Peyer's patch (tissue), 4 donors: ENCODE measurements at places on chromosomes 2 and 18.

DNA sequence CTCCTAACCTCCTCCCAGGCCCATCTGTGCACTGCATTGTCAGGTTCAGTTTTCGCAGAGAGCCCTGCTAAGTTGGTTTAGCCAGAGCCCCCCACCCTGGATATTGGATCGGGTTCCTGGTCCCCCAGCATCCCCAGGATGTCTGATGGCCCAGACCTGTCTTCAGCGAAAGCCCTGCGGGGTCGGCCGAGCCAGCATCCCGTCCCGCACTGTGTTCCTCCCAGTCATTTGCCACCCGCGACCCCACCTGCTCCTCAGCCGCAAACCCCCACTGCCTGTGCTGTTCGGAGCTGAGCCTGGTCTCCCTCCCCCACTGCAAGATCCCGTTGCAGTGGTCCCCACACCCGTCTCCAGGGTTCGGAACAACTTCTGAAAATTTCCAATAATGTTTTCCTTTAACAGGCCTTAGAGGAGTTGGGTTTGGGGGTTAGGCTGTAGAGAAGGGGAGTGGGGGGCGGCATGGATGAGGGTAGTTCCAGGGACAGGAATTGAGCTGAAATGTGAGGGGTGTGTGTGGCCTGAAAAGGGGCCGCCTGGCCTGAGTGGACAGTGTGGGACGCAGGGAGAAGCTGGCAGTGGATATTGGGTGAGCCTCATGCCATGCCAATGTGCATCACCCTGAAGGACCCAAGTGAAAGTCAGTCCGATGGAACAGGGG lies 1.6 kb upstream of the COPS9 start:
- H3K4me1 ChIP-seq = peaks cover 8% of the 10 kb centered on the region
- peaks cover 9% of the 10 kb centered on the region for H3K36me3 ChIP-seq
- H3K27me3 ChIP-seq = no peaks in the 10 kb centered on the region
- no peak overlapping the region for H3K4me3 ChIP-seq

DNA sequence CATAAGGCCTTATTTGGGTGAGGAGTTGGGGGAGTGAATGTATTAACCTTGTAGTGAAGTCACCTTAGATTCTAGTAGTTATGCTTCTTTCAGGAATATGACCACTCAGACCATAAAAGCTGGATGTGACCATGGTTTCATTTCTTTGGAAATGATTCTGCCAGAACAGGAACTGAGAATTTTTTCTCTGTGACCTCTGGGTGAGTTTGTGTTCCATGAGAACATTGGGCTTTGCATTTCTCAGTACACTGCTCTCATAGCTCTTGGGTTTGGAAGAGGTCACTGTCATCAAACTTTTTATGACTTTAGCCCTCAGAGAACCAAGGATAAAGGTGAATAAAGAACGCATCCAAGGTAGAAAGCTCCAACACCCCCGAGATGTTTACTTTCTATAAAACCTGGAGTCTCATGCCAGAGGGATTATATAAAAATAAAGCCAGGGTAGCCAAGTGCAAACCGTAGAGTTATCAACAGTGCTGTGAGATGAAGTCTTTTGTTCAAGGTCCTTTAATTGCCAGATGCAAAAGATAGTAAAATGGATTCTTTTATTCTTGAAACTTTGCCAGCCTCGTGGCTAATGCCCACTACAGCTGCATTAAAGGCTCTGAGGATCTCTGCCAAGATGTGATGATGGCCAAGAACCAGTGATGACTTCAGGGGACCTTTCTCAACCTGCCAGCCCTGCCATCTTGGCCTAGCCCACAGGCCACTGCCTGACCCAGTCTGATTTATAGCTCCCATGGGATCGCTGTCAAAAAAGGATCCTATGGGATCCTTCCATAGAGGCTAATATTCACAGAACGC lies 27.8 kb upstream of the MAT2A start:
- peaks cover 14% of the 10 kb centered on the region for H3K4me1 ChIP-seq
- no peak overlapping the region for H3K27ac ChIP-seq
- H3K36me3 ChIP-seq = no peaks in the 10 kb centered on the region
- H3K27me3 ChIP-seq = no peaks in the 10 kb centered on the region

DNA sequence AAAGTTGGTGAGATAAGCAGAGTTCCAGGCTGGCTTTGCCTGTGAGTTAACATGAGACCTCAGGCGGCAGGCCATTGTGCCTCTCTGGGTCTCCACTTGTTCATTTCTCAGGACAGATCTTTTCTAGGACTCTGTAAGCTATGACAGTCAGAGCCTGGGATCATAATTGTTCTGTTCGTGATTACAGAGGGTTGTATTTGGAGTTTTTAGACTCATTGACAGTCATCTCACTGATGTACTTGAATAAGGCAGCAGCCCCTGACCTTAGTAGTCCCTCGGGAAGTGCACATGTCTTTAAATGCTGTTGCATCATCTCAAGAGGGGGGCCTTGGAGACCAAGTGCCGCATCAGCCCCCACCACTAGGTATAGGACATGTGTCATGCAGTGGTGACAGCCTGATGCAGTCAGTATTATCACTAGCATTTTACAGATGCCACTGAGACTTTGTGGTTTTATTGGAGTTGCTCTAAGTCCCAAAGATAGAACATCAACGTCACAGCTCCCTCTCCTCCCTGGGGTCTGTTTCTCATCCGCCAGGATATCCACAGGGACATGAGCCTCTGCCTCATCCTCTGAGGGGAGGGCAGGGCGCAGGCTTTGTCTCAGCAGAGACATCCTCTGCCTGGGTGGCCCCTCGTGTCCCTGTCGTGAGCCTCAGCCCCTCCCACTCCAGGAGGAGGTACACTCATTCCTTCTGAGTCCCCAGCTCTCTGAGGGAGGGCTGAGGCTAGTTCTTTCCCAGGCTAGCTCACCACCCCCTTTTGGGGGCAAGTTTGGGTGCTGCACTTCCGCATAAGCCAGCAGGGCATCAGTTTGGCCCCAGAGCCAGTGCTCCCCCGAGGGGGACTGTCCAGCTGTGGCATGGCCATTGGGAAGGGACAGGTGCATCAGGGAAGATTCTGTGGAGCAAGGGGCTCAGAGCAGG lies 14.1 kb downstream of the GLI2 start:
- H3K27me3 ChIP-seq = no peaks in the 10 kb centered on the region
- H3K4me3 ChIP-seq = no peak overlapping the region
- no peak overlapping the region for H3K27ac ChIP-seq
- no peak for DNase-seq
- no peaks in the 10 kb centered on the region for H3K36me3 ChIP-seq
- no peaks in the 10 kb centered on the region for H3K4me1 ChIP-seq

- no peak overlapping the region for H3K4me3 ChIP-seq
- no peaks in the 10 kb centered on the region for H3K36me3 ChIP-seq
- H3K4me1 ChIP-seq = no peaks in the 10 kb centered on the region
- DNase-seq = no peak
Measured at GRCh38 chr18:32701313-32701712, 71.5 kb downstream of the KLHL14 start.

- no peak overlapping the region for H3K27ac ChIP-seq
- no peak for DNase-seq
- H3K4me3 ChIP-seq = no peak overlapping the region
Measured at GRCh38 chr2:128817171-128817570, 498.5 kb upstream of the HS6ST1 start.

- peak overlapping the region; percentile 97 for H3K4me3 ChIP-seq
- peaks cover 3% of the 10 kb centered on the region for H3K4me1 ChIP-seq
- H3K36me3 ChIP-seq = peaks cover 19% of the 10 kb centered on the region
- peak overlapping the region; percentile 100 for H3K27ac ChIP-seq
Measured at GRCh38 chr2:231711677-231712450, 3.5 kb downstream of the PTMA start.

- no peak for DNase-seq
- H3K4me3 ChIP-seq = no peak overlapping the region
- H3K4me1 ChIP-seq = peaks cover 20% of the 10 kb centered on the region
- H3K27me3 ChIP-seq = no peaks in the 10 kb centered on the region
- no peaks in the 10 kb centered on the region for H3K36me3 ChIP-seq
Measured at GRCh38 chr2:101766337-101766736, 68.8 kb downstream of the MAP4K4 start.

DNA sequence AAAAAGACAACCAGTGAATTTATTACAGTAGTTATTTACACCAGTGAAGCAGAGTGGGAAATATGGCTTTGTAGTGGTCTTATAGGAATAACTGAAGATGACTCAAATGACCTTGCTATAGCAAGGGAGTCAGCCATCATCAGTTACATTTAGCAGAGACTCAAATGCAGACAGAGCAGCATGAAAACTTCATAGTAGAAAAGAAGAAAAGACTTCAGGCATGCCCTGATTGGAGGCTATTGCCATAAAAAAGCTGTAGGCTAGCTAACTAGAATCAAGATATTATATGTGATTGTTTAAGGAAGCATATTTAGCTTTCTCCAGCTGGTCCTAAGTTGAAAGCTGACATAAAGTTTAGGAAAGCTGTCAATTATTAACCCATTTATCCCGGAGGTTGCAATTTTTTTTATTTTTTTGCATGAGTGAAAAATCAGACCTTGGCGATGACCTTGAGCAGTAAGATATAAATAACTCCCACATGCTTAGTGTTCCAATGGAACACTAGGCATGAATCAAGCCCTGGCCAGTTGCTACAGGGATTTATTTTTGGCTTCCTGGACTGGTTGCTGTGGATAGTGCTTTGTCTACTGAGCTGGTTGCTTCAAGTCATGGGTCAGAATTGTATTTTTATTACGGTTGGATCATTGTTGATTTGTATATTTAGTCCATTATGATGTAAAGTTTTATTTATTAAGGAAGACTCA lies 675.6 kb upstream of the VRK2 start:
- no peak overlapping the region for H3K4me3 ChIP-seq
- H3K27ac ChIP-seq = no peak overlapping the region
- H3K27me3 ChIP-seq = no peaks in the 10 kb centered on the region
- no peaks in the 10 kb centered on the region for H3K36me3 ChIP-seq
- H3K4me1 ChIP-seq = no peaks in the 10 kb centered on the region

GRCh38 chr18:61335684-61336555 lies 2.7 kb downstream of the CDH20 start:
- no peak for DNase-seq
- no peak overlapping the region for H3K4me3 ChIP-seq
- H3K36me3 ChIP-seq = no peaks in the 10 kb centered on the region

- DNase-seq = no peak
- no peak overlapping the region for H3K27ac ChIP-seq
- H3K27me3 ChIP-seq = no peaks in the 10 kb centered on the region
Measured at GRCh38 chr18:46842583-46842982, 74.7 kb downstream of the PIAS2 start.

DNA sequence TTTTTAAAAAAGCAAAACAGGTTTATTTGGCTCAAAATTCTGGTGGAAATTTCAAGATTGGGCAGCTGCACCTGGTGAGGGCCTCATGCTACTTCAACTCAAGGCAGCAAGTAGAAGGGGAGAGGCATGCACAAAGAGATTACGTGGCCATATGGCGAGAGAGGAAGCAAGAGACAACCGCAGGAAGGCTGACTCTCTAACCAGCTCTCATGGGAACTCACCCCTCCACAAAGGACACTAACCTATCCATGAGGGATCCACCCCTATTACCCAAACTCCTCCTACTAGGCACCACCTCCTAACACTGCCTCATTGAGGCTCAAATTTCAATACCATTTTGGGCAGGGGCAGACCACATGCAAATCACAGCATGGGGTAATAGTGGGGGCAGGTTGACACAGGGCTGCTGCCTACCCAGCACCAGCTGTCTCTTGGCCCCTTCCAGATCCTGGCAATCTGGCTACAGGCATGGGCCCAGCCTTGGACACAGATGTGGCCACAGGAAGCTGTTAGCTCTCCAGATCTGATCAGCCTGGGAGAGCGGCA lies 2.0 kb upstream of the CAPN10 start:
- H3K27me3 ChIP-seq = no peaks in the 10 kb centered on the region
- DNase-seq = peak; percentile 46
- peak overlapping the region; percentile 87 for H3K27ac ChIP-seq
- no peaks in the 10 kb centered on the region for H3K36me3 ChIP-seq

DNA sequence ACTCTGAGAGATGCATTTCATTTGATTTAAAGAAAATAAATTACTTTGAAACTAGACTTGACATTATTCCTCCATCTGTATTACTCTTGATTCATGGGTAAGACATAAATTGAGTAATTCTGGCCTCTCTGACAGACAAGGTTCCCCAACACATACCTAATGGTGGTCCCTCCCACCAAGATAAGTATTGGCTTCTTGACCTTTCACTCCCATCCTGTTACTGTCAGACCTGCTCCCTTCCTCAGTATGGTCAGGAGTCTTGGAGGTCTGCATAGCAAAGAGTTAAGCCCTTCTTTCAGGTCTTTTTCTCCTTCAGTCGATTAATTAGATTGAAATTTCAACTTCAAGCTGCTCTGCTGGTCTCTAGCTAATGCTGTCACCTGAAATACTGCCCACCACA lies 42.2 kb upstream of the ACVR1 start:
- H3K36me3 ChIP-seq = no peaks in the 10 kb centered on the region
- no peak for DNase-seq
- no peak overlapping the region for H3K4me3 ChIP-seq
- no peaks in the 10 kb centered on the region for H3K4me1 ChIP-seq

GRCh38 chr2:109206569-109207146 lies 77.7 kb downstream of the SH3RF3 start:
- H3K36me3 ChIP-seq = no peaks in the 10 kb centered on the region
- DNase-seq = no peak
- no peaks in the 10 kb centered on the region for H3K27me3 ChIP-seq
- no peaks in the 10 kb centered on the region for H3K4me1 ChIP-seq
- H3K4me3 ChIP-seq = no peak overlapping the region
